Stimulated activated CD4-positive, alpha-beta T cell treated with anti-CD3 and anti-CD28 coated beads, Interleukin-1b, Interleukin-23, amount 100 ng/mL, for 24 hours (primary cell): ENCODE measurements at places on chromosomes 2 and 18.

- DNase-seq, result no peak
Observed at GRCh38 chr2:168254158-168254935, 7.0 kb upstream of the STK39 start.

DNA sequence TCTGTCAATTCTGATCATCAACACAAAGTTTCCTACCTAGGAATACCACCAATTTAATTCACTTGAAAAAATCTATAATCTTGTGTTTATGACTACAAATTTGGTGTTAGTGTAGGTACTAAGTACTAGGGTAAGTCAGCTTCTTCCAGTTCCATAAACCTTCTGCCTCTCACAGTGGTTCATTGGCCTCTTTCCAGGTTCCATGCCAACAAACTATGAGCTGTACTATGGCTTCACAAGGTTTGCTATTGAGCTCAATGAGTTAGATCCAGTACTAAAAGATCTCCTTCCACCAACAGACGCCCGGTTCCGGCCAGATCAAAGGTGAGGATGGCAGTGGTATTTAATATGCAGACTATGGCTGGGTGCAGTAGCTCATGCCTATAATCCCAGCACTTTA lies 58.8 kb downstream of the PRKRA start:
- DNase-seq, result no peak

GRCh38 chr2:177783091-177783490 lies 289.5 kb downstream of the PDE11A start:
- no peak for DNase-seq

DNA sequence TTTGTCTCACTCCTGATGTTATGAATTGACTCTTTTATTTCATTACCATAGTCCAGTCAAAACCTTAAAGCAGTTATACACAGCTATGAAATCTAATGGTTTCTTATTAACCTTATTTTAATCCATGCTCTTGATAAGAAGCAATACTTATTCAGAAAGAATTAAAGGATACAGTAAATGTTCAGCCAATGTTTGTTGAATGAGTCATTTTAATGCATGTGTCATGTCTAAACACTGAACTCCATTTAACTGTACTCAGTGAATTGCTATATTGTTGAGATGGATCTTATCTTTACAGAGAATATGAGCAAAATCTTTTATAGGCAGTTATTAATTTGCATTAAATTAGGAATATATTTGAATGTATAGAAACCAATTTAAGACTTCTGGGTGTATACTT lies 135.1 kb upstream of the TFPI start:
- no peak for DNase-seq

- no peak for DNase-seq
Observed at GRCh38 chr2:154470376-154470775, 228.1 kb upstream of the KCNJ3 start.

DNA sequence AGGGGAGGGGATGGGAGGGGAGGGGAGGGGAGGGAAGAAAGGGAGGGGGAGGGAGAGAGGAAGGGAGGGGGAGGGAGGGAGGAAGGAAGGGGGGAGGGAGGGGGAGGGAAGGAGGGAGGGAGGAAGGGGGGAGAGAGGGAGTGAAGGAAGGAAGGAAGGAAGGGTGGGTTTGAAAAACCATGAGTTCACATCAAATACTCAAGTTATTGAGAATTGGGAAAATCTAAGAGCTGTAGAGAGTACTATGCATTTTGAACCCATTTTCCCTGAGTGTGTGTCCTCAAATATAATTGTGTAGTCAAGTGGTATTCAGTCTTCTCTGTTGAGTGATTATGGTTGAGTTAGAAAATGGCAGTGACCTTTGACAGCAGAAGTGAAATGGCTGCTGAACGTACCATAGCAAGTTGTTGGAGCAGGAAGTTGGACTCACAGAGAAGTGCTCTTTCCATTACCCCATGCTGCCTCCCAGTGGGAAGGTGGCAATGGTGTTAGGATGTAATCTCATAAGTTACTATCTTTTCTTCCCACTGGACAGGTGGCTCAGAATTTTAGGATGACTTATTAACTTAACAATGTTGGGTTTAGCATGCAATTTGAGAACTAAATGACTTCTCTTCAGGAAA lies 214.6 kb downstream of the SETBP1 start:
- peak; percentile 5 for DNase-seq

GRCh38 chr2:237572742-237573101 lies 6.3 kb downstream of the PRLH start:
- no peak for DNase-seq

- DNase-seq, result no peak
Observed at GRCh38 chr2:204336153-204336744, 209.0 kb upstream of the PARD3B start.

- no peak for DNase-seq
Observed at GRCh38 chr2:225649274-225649673, 249.8 kb downstream of the NYAP2 start.

DNA sequence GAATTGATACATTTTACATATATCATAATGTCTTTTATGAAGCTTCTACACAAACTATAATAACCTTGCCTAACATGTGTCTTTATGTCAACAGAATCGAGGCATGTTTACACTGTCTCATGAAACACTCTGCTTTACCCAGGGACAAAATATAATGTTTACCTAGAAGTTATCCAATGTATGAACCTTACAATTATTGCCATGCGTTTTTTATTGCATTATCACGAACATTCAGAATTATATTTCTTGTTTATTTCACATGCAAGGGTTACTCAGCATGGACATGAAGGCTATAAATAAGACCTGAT lies 19.8 kb downstream of the LONRF2 start:
- no peak for DNase-seq

GRCh38 chr2:219570924-219571310 lies 422 bp downstream of the OBSL1 start:
- DNase-seq, result no peak

GRCh38 chr2:68932402-68932801 lies 20.3 kb downstream of the GKN2 start:
- no peak for DNase-seq

- peak; percentile 28 for DNase-seq
Observed at GRCh38 chr2:165015052-165015642, 59.8 kb upstream of the SLC38A11 start.

DNA sequence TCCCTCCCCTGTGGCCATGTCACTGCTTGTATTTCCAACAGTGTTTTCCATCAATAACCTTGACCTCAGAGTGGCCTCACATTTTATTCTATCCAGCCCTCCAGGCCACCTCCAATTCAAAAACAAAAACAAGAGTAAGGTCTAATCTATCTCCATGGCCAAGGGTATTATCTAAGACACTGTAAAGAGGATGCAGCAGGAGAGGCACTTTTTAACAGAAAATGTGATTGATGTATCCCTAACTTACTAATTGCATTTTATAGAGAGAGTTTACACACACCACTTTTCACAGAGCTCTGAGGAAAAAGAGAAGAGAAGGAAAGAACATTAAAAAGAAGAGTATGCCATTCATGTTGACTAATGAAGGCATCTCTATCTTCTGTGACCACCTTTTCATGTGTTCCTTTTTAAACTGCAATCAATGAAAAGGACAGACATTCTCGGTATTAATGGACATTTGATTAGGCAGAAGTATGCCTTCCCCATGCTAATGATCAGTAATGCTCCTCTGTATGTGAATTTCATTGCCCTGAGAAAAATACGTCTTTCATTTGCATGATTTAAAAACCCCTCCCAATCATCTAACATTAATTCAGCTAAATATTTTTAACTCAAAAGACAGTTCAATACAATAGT lies 653.3 kb upstream of the POU3F3 start:
- no peak for DNase-seq

GRCh38 chr2:74223941-74224770 lies 25.7 kb downstream of the MTHFD2 start:
- DNase-seq, result no peak

GRCh38 chr2:218392891-218393462 lies 6.7 kb upstream of the CTDSP1 start:
- no peak for DNase-seq

DNA sequence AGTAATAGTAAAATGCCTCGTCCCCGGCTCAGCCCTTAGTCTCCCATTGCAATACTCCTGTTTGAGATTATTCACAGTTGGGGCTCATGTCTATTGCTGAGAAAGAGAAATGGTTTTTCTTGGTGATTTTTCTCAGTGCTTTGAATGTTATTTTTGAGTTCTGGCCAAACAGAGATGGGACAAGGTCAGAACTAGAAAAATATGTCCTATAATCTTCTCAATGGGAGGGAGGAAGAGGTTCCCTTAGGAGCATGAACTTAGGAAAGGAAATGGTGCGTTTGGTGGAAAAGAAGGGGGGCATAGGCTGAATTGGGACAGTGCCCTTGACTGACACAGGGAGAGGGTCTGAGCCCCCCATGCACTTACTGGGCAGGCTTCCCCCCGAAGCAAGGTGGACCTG lies 133.8 kb downstream of the AGAP1 start:
- DNase-seq, result no peak

GRCh38 chr2:42852798-42853197 lies 60.4 kb upstream of the HAAO start:
- DNase-seq, result no peak

DNA sequence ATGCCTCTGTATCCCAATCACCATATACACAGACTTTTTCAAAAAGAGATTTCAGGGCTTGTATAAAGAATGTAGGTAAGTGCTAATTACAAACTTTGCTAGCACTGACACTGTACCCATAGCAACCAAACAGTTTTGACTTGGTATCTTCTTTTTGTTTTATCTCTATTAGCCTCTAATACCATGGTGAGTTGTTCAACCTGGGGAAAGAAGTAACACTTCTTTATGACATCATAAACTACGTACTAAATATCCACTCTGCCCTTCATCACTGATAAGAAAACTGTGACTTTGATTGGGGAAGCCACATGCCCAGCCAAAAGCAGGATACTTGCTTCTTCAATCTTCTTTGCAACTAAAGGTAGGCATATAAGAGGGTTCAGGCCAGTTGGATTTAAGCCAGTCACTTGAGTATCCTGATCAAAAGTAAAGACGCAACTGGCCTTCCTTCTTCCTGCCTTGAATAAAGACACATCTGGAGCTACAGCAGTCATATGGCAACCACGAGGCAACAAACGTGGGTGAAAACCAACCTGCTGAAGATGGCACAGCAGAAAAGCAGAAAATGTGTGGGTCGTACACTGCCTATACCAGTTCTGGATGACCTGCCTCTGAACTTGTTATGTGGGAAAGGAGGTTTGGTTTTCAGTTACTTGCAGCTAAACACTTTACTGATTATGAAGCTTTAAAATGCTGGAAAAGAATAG lies 16.4 kb downstream of the THADA start:
- DNase-seq, result no peak

DNA sequence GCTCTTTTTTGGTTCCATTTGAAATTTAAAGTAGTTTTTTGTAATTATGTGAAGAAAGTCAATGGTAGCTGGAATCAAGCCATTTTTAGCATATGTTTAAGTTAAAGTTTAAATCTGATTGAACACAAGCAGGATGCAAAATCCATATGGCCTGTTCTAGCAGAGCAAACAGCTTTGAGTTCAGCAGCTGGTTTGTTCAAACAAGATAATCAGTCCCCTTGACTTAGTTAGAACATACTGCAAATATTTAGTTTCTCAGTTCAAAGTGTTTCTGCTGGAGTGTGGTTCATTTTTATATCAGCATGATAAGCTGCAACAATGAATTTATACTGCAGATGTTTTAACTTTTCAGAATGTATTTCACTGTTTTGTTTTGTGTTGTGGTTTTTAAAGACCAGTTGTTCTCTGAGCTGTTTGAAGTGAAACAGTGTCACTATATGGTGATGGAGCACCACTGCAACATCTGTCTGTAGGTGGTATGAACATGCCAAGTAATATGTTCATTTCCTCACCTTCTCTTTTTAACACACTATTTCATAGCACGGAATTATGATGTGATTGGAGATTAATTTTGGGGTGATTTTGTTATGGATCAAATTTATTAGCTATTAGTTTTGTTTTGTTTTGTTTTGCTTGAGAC lies 125.3 kb downstream of the COL4A4 start:
- no peak for DNase-seq

GRCh38 chr2:52463457-52463856 lies 1304.1 kb upstream of the CHAC2 start:
- DNase-seq, result no peak

- DNase-seq, result no peak
Observed at GRCh38 chr2:121694398-121695170, 42.1 kb downstream of the NIFK start.

DNA sequence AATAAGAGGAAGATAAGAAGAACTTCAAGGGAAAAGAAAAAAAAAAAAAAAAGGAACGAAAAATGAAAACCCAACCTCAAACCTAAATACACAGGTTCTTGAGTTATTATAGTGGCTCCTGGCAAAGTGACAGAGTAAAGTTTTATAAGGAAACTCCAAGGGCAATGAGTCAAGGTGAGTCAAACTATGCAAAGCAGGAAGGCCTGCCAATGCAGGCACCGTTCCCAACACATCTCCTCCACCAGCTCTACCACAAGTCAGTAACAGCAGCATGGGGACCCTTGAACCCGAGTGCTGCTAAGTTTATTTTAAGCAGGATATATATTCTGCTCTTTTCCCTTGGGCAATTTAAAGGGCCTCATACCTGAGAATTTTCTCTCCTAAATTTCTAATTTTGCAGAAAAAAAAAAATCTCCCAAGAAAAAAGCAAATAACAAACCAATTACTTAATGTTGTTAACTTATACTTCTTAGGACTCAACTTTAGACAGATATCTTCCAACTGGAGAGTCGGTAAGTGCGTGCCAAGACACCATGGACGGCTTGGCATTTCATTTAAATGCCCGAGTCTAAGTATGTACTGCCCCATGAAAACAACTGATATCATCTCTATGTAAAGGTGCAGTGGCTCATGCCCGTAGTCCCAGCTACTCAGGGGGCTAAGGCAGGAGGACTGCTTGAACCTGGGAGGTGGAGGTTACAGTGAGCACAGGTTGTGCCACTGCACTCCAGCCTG lies 75.7 kb upstream of the TFCP2L1 start:
- no peak for DNase-seq

- DNase-seq, result peak; percentile 50
Observed at GRCh38 chr2:231530099-231531011, at the start of gene NMUR1. TSS of gene NMUR1 (minus strand) at chr2:231530445. CDS start at chr2:231530361, 84 bp downstream.

DNA sequence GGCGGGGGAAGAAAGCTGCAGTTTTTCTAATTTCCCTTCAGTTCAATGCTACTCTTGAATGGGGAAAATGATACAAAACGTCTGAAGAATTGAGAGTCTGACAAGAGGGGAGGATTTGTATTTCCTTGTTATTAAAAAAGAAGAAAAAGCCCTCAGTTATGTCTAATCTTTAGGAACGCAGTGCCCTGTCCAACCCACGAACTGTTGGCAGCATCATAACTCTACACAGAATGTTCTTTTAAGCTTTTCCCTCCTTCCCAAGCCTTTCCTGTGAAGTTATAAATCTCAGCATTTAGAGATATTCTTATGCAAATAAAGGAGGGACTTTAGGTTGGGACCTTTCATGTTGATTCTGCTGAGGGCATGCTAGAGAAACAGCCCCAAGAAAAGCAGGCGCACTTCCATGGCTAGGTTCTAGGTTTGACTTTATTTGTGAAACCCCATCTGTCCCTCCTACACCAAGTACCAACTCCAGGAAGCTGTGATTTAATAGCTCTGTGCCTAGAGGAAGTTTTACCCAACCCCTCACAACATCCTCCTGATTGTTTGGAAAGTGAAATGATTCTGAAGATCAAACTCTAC lies 288.6 kb downstream of the SETBP1 start:
- DNase-seq, result no peak

DNA sequence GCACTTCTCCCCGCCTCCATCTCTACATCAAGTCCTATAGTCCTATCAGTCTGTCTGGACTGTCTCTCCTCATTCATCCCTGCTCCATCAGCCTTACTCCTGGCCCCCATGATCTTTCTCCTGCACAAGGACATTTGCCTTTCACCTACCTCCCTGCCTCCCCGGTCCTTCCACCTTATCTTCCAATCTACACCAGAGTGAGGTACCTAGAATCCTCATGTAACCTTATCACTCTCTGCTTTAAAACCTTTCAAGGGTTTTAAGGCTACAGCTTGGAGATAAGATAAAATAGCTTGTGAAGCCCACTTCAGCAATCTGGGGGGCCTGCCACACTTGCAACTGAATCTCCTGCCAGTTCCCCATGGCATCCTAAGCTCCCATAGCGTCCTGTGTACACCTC lies 12.8 kb downstream of the CDC42EP3 start:
- no peak for DNase-seq
